ENCODE measurements at places on chromosomes 5 and 9.

DNA sequence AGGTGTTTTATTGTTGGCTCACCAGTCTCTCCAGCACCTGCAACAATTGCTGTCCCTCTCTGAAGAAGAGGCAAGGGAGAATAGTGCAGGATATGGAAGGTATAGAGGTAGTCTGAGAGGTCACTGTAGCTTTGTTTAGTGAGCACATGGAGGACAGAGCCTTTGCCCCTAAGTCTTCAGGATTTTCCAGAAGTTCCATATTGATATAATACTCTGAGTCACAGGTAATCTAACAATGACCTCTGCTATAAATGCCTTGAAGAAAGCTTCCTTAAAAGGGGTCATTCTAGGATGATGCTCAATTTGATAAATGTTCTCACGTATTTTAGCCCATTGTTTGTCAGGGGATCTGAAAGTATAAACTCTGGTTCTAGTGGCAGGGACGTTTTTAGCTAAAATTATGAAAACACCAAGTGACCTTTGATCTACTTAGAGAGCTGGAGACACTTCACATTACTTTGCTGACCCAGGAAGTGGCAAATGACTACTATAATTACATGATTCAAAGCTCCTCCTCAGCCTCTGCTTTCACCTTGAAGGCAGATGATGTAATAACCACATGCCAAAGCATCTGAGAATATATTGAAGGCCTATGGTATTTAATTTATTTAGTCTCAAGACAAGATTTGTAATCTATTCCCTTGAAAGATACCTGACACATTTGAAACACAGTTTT lies 366.9 kb upstream of the NUDT12 start:
- DNase-seq, result no peak

DNA sequence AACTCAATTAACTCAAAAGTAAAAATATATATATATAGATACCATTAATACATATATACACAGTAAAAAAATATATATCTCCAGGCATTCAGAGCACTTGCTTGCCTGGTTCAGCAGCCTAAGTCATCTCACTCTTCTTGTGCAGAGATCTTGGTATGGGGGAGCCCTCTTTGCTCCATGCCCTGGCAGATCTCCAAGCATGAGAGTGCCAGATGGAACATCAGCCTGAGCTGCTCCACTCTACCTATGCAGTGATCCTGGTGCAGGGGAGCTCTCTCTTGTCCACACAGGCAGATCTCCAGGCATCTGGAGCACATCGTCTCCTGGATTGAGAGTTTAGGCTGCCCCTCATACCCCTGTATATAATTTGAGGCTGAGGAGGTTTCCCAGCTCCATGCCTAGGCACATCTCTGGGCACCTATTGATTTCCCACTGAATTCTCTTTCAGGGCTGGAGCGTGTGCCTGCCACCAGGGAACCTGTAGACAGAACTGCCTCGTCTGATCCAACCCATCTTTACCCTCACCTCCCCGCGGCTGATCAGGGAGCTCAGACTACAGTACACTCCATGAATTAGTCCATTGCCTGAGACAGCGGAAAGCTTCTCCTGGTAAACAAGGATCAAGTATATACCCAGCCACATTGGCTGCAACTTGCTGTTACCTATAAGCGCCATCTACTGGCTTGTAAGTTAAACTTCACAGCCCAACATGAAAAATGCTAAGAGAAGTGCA lies 342.4 kb upstream of the GRIA1 start:
- DNase-seq, result no peak

GRCh38 chr5:147534172-147534951 lies 24.5 kb upstream of the DPYSL3 start:
- DNase-seq, result no peak

DNA sequence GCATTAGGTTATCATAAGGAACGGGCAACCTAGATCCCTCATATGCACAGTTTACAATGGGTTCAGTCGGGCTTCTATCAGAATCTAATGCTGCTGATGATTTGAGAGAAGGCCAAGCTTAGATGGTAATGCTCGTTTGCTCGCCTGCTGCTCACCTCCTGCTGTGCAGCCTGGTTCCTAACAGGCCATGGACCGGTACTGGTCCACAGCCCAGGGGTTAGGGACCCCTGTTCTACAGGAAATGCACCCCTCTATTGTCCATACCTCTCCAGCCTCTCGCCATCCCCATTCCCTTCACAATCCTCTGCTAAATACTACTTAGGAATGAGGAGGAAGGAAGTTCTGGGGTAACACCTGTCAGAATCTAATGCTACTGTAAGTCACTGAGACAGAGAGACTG lies 75.1 kb downstream of the OXCT1 start:
- DNase-seq, result no peak

GRCh38 chr9:126661521-126662251 lies 48.0 kb downstream of the LMX1B start:
- DNase-seq, result no peak

DNA sequence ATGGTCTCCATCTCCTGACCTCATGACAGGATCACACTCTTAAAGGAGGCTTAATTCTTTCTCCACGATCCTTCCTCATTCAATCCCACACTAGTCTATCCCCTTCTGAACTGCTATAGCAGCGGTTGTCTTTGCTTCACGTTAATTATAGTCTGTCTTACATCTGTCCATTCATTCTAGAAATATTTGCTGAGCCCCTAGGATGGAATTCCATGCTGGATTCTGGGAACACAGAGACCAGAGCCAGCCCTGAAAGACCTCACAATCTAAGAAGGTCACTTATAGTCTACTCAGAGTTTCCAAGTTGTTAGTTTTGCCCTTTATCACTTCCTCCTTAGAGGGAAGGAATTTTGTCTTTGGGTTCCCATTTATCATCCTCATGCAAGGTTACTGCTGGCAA lies 193.5 kb downstream of the GAS1 start:
- DNase-seq, result no peak

Measured in CD4-positive, alpha-beta T cell treated with Interleukin-1 beta for 1 hour (primary cell).